CD8-positive, alpha-beta T cell (primary cell): ENCODE measurements at places on chromosomes 6 and 20.

- DNase-seq, result no peak
Observed at GRCh38 chr6:92122746-92123145, 1296.6 kb downstream of the EPHA7 start.

- no peak for DNase-seq
Observed at GRCh38 chr6:5525209-5525608, 263.9 kb downstream of the FARS2 start.

GRCh38 chr6:95574811-95575210, 2.5 kb upstream of the MANEA start:
- no peak for DNase-seq

GRCh38 chr6:137681445-137682009, 185.5 kb upstream of the TNFAIP3 start:
- no peak for DNase-seq

- DNase-seq, result peak; percentile 46
Observed at GRCh38 chr6:53647462-53648094, 18.0 kb downstream of the KLHL31 start.

- no peak for DNase-seq
Observed at GRCh38 chr20:9280666-9281065, 211.8 kb downstream of the PLCB4 start.
